A549 treated with Mapracorat at 1 μM for 4 hours (cell line): ENCODE measurements at places on chromosomes 2 and 18. TPM values are rescaled to one million over a fixed set of nuclear protein-coding genes. Genes with fewer than 3 reads are reported as not detected.

Gene ALLC
- 0.07 TPM in 1 of 5 replicates, not detected in the others for total RNA-seq

Gene HOXD10
- 4.4 to 6.4 TPM (median 5.4 TPM) in 5 replicates for total RNA-seq

Gene ALPG
- 0.23 to 0.45 TPM (median 0.28 TPM) in 5 replicates for total RNA-seq

Gene ZFAND2B
- total RNA-seq = 17.4 to 22.2 TPM (median 21.2 TPM) in 5 replicates

Gene TMEM247
- not detected in 5 replicates for total RNA-seq

Gene ACSL3
- 116 to 172 TPM (median 141 TPM) in 5 replicates for total RNA-seq

Gene PDE1A
- total RNA-seq = 0.11 to 0.15 TPM (median 0.12 TPM) in 4 of 5 replicates, not detected in the other

Gene HNRNPA3
- total RNA-seq = 352 to 394 TPM (median 363 TPM) in 5 replicates

Gene ALPI
- total RNA-seq = not detected in 5 replicates

Gene PXDN
- 10.4 to 15.4 TPM (median 13.8 TPM) in 5 replicates for total RNA-seq

Gene SERPINB11
- 0.20 TPM in 1 of 5 replicates, not detected in the others for total RNA-seq

Gene STAT4
- total RNA-seq = 3.0 to 4.5 TPM (median 4.1 TPM) in 5 replicates

Gene LRRC30
- not detected in 5 replicates for total RNA-seq

Gene MPP4
- 0.09 to 0.10 TPM in 2 of 5 replicates, not detected in the others for total RNA-seq

Gene ASB18
- not detected in 5 replicates for total RNA-seq

Gene FBXO48
- total RNA-seq = 0.39 to 0.61 TPM (median 0.55 TPM) in 5 replicates

Gene DRC1
- 0.16 to 0.46 TPM (median 0.38 TPM) in 5 replicates for total RNA-seq

Gene INPP5D
- 0.29 to 0.71 TPM (median 0.45 TPM) in 5 replicates for total RNA-seq

Gene POMC
- total RNA-seq = 0.14 TPM in 1 of 5 replicates, not detected in the others

Gene CNGA3
- total RNA-seq = 0.06 TPM in 1 of 5 replicates, not detected in the others

Gene TMEM131
- 12.7 to 13.9 TPM (median 13.4 TPM) in 5 replicates for total RNA-seq

Gene CYP26B1
- total RNA-seq = 10.8 to 16.9 TPM (median 15.1 TPM) in 5 replicates

Gene C2orf66
- total RNA-seq = 0.07 to 0.14 TPM (median 0.09 TPM) in 3 of 5 replicates, not detected in the others

Gene VWC2L
- total RNA-seq = not detected in 5 replicates

Gene CDKL4
- total RNA-seq = not detected in 5 replicates

Gene ANKRD39
- 19.7 to 22.5 TPM (median 21.5 TPM) in 5 replicates for total RNA-seq

Gene UGT1A5
- total RNA-seq = not detected in 5 replicates

Gene LYG2
- not detected in 5 replicates for total RNA-seq

Gene INHBB
- 16.3 to 29.2 TPM (median 20.2 TPM) in 5 replicates for total RNA-seq

Gene ARPC2
- total RNA-seq = 295 to 304 TPM (median 298 TPM) in 5 replicates

Gene PROKR1
- not detected in 5 replicates for total RNA-seq

Gene CSRNP3
- total RNA-seq = not detected in 5 replicates

Gene CERS6
- 14.2 to 16.8 TPM (median 16.4 TPM) in 5 replicates for total RNA-seq

Gene EMILIN1
- 0.27 to 0.56 TPM (median 0.47 TPM) in 5 replicates for total RNA-seq

Gene THUMPD2
- total RNA-seq = 11.3 to 14.4 TPM (median 12.9 TPM) in 5 replicates

Gene ABCG5
- not detected in 5 replicates for total RNA-seq

Gene CNDP1
- not detected in 5 replicates for total RNA-seq

Gene CNRIP1
- 1.5 to 2.3 TPM (median 2.1 TPM) in 5 replicates for total RNA-seq

Gene NEU2
- not detected in 5 replicates for total RNA-seq

Gene TLX2
- total RNA-seq = 0.19 to 0.58 TPM (median 0.33 TPM) in 5 replicates
